ENCODE measurements at places on chromosomes 12 and 14.

- DNase-seq: no peak
Observed at GRCh38 chr12:96136161-96136560, 58.0 kb upstream of the ELK3 start.

DNA sequence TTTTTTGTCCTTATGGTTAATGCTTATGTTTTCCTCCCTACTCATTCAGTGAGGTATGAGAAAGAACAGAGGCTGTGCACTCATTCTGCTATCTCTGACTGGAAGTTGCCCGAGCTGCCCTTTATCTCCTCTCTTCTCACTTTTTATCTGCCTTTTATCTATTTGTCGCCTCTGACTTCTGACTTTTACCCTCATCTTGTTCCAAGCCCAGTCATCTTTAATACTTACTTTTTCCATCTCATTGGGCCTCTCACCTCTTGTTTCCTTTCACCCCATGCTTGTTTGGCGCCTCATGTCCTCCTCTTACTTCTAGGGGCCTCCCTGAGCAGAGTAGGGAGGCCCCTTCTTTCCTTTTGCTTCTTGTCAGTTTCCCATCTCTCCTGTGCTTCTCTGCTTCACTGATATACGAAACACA is 50.7 kb downstream of the DIP2B start:
- DNase-seq: no peak

GRCh38 chr14:24162093-24162492 is 1.0 kb downstream of the IRF9 start:
- DNase-seq: no peak

- DNase-seq: no peak
Observed at GRCh38 chr12:3019005-3019680, 58.0 kb upstream of the TSPAN9 start.

- DNase-seq: no peak
Observed at GRCh38 chr14:68654471-68654941, 138.4 kb downstream of the ZFP36L1 start.

- no peak for DNase-seq
Observed at GRCh38 chr12:46065412-46066166, 75.2 kb upstream of the SCAF11 start.

GRCh38 chr12:95547522-95548055 is 3.7 kb downstream of the USP44 start:
- no peak for DNase-seq
